ENCODE measurements at places on chromosomes 12 and 14.
A peak's percentile ranks its signal among the peaks of the same experiment; 100 is the strongest.

DNA sequence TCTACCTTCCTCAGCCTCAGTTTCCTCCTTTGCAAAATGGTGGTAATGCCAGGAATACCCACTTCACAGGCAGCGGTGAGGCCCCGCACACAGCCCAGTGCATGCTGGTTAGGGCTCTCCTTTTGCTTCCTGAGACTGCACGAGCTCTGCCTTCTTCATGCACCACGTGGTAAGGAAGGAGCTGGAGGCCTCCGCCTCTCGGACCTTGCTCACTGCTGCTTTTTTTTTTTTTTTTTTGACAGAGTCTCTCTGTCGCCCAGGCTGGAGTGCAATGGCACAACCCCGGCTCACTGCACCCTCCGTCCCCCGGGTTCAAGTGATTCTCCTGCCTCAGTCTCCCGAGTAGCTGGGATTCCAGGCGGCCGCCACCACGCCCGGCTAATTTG is 18.1 kb downstream of the TAMALIN start:
- DNase-seq, result peak; percentile 66

GRCh38 chr12:120181991-120182631 is 12.4 kb downstream of the GCN1 start:
- DNase-seq, result no peak

DNA sequence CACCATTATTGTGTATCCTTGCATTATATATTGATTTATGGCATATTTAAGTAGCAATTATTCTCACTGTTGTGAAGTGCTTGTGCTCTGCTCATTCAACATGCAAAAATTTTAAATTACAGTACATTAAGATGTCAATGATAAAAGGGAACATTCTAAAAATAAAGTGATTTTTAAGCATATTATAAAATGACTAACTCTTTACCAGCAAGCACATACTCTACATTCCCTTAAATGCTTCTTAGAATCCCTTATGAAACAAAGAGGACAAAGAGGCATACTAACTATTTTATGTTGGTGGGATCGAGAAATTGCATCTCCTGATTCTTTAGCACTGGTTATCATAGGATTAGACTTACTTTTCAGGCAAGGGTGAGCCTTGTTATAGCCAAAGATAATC is 46.6 kb upstream of the ZDHHC17 start:
- no peak for DNase-seq

GRCh38 chr12:84637926-84638325 is 274.7 kb downstream of the SLC6A15 start:
- no peak for DNase-seq

GRCh38 chr12:10194160-10194670 is 15.4 kb downstream of the TMEM52B start:
- DNase-seq, result no peak

DNA sequence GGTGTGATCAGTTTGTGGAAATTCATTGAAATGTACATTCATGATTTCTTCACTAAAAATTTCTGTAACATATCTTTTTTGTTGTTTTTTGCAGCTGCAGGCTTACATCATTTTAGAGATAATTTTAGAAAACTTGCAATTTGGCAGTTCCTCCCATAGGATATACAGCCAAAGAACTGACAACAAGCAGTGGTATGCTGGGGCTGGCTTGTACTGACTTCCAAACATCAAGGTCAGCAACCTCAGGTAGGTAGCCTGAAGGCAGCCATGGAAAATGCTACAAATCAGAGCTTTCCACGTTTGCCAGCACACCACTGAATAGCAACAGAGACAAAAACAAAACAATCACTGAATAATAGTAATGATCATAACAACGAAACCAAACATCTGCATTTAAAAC is 21.2 kb downstream of the TRIM9 start:
- no peak for DNase-seq

GRCh38 chr12:89506050-89506449 is 18.5 kb downstream of the GALNT4 start:
- DNase-seq, result no peak

GRCh38 chr14:77730976-77731497 is 23.1 kb downstream of the SLIRP start:
- DNase-seq, result no peak

GRCh38 chr14:101665478-101666078 is 95.9 kb upstream of the PPP2R5C start:
- DNase-seq, result peak; percentile 33

- DNase-seq, result no peak
Observed at GRCh38 chr12:16593546-16593945, 12.4 kb downstream of the LMO3 start.

- DNase-seq, result no peak
Observed at GRCh38 chr14:28298156-28298555, 468.4 kb upstream of the FOXG1 start.

Data from CD4-positive, alpha-beta T cell treated with Interleukin-10 for 1 hour (primary cell).